ENCODE measurements at places on chromosomes 1 and 21. TPM values are rescaled to one million over a fixed set of nuclear protein-coding genes. Genes with fewer than 3 reads are reported as not detected.

Gene HSD11B1
- total RNA-seq: 51.0 TPM

Gene BCAN
- total RNA-seq: 28.5 TPM

GRCh38 chr1:164440232-164440631 is 118.8 kb upstream of the PBX1 start:
- DNase-seq: no peak

- no peak for DNase-seq
These were observed 93.0 kb downstream of the APP start for GRCh38 chr21:26077521-26077920.

DNA sequence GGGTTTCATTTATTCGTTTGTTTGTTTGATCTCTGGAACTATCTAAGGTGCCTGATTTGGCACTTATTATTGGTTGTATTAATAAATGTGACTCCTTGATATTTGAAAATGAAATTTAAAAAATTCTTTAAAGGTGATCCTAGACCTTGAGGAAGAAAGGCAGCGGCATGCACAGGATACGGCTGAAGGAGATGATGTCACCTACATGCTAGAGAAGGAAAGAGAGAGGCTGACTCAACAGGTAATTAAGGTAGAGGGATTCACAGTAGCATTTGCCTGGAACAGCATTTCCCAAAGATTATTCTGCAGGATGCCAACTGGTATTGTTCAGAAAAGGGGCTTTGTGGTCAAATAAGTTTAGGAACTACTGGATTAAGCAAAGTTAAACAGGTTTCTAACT is 54.4 kb upstream of the WNT2B start:
- no peak for DNase-seq

DNA sequence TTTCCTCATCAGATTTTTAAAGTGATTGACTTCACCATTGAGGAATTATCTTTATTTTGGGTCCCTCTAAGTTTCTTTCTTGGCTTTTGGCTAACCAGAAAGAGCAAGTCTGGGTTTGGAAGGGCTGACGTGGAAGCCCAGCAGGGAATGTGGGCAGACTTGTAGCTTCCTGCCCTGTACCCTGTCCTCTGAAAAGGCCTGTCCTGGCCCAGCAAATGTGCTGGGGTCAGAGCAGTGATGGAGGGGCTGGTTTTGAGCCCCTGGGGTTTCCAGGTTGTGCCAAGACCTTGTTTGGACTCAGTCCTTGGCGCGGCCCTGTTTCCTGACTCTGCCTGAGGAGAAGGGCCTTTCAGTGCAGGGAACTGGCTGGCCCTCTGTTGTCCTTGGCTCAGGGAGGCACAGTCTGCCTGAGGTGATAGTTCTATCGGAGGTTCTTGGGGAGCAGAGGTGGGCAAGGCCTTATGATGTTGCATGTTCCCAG is 72.1 kb downstream of the UCK2 start:
- no peak for DNase-seq

GRCh38 chr1:204945565-204945977 is 74.9 kb downstream of the NFASC start:
- no peak for DNase-seq

GRCh38 chr1:172298141-172298540 is 122.3 kb upstream of the C1orf105 start:
- no peak for DNase-seq

DNA sequence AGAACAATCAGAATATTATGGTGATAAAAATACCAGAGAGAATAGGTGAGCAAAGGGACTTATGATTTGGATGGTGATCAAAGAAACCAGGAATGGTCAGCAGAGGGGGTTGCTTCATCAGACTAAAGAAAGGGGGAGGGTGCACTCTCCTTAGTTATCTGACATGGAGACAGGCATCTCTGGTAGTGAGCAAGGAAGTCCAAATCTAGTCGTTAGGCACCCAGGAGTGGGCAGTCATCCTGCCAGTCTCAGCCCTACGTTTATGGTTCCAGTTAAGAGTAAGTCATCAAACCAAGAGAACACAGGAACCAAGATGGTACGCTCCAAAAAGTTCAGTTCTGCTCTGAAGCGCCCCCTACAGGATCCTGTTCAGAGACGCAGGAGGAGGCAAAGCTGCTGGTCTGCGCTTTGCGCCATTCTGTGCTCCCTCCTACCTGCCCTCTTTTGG is 28.6 kb downstream of the EBNA1BP2 start:
- DNase-seq: no peak

DNA sequence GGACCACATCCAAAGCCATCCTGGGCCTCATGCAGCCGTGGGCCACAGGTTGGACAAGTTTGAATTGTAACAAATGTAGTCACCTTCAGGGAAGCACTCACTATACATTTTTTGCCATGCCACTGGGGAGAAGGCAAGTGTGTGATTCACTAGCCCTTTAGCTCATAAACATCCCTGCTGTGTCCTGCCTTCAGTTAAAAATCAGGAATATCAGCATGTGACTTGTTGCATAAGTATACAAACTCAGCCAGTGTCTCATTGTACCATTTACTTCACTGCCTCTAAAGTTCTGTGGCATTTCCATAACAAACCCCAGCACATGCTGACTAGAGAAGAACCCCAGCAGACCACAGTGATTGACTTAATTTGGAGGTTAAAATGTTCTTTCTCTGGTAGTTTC is 142.0 kb upstream of the C1orf105 start:
- DNase-seq: no peak

GRCh38 chr1:110875216-110875731 is 2.3 kb downstream of the CD53 start:
- no peak for DNase-seq

GRCh38 chr1:247317702-247318101 is 14.0 kb downstream of the ZNF496 start:
- no peak for DNase-seq

GRCh38 chr1:243325305-243325890 is 69.6 kb downstream of the SDCCAG8 start:
- DNase-seq: no peak

Measured in suprapubic skin (tissue), 4 donors.